Cardiac septum (tissue), 1 donor: ENCODE measurements at places on chromosomes 11 and 22. TPM values are rescaled to one million over a fixed set of nuclear protein-coding genes. Genes with fewer than 3 reads are reported as not detected.

Gene FXYD2
- total RNA-seq = 1.6 TPM

Gene API5
- 38.8 TPM for total RNA-seq

Gene SEC14L2
- 1.3 TPM for total RNA-seq

Gene MOGAT2
- not detected for total RNA-seq

Gene SAC3D1
- total RNA-seq = 5.0 TPM

DNA sequence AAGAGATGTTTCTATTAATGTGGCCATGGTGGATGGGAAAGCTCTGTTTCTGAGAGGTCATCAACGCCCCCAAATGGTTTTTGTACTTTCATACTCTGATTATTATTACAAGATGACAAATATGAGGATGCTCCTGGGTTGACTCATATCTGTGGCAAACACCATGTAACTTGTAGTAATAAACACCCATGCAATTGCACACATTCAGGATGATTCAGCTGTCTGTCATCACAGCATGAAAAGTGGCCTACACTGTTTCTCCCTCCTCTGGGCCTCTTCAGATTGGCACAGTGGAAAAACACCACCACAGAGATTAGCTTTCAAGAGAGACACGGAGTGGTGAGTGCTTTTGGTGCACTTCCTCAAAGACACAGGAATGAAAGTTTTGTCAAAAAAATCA lies 85.4 kb downstream of the MTNR1B start:
- DNase-seq = no peak

DNA sequence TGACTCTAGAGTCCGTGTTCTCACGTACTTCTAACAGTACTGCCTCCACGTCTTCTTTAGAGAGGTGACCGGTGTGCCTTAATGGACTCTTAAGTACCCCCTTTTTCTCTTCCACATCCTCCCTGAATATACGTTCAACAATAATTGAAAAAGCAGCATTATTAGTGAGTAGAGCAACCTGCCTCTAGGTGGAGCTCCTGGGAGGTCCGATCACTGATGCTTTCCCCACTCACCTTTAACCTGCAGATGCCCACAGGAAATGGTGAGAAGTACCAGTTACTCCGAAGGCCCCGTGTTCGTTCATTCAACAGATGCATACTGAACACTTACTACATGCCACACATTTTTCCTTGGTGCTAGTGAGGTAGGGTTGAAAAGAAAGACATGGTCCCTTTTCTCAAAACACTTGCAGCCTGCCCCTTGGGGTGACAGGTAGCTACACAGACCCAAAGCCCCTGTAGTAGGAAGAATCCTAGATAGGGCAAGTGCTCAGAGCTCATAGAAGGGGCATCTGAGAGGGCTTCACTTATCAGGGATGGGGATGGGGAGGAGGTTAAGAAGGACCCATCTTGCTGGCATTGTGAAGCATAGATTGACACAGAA lies 72.7 kb downstream of the FEZ1 start:
- no peak for DNase-seq

GRCh38 chr11:6926208-6927029 lies at the start of gene ZNF215:
Gene ZNF215 (plus strand): TSS chr11:6926426. CDS start chr11:6932273, 5,847 bp downstream.
- DNase-seq = peak; percentile 76

DNA sequence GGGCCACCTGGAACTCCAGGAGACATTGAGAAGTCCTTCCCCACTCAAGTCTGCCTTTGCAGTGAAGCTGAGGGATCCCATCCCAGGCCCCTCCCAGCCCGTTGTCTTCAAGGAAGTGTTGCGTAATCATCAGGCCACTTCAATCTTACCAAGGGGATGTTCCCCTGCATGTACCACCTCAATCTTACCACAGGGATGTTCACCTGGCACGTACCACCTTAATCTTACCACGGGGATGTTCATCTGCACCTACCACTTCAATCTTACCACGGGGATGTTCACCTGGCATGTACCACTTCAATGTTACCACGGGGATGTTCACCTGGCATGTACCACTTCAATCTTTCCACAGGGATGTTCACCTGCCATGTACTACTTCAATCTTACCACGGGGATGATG lies 108.0 kb upstream of the SYN3 start:
- no peak for DNase-seq

GRCh38 chr11:120375076-120375475 lies 38.9 kb downstream of the ARHGEF12 start:
- no peak for DNase-seq
